ENCODE measurements at places on chromosomes 6 and 20.

- no peak for DNase-seq
These were observed 19.1 kb downstream of the SYNJ2 start for GRCh38 chr6:158000530-158001307.

DNA sequence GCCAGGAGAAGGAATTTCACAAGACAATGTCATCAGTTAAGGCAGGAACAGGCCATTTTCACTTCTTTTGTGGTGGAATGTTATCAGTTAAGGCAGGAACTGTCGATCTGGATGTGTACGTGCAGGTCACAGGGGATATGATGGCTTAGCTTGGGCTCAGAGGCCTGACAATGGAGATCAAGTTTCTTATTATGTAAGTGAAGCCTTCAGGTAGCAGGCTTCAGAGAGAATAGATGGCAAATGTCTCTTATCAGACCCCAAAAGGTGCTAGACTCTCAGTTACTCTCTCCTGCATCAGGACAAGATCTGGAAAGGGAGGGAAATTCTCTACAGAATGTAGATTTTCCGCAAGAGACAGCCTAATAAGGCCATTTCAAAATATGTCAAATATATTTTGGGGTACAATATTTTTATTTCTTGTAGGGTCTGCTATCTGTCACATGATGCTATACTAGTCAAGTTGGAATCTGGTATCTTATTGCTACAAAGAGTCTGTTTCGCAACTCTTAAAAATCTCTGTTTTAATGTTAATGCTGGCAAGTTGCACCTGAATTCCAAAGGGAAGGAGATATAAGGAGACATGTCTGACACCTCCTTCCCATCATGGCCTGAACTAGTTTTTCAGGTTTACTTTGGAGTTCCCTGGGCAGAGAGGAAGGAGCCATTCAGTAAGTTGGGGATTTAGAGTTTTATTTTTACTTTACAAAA lies 48.8 kb downstream of the TRDN start:
- DNase-seq: no peak

GRCh38 chr6:43082806-43083655 lies 6.9 kb downstream of the PTK7 start:
- DNase-seq: no peak

GRCh38 chr6:160952633-160953281 lies 38.8 kb upstream of the MAP3K4 start:
- no peak for DNase-seq

GRCh38 chr6:169898788-169899480 lies 147.5 kb downstream of the ERMARD start:
- DNase-seq: no peak

DNA sequence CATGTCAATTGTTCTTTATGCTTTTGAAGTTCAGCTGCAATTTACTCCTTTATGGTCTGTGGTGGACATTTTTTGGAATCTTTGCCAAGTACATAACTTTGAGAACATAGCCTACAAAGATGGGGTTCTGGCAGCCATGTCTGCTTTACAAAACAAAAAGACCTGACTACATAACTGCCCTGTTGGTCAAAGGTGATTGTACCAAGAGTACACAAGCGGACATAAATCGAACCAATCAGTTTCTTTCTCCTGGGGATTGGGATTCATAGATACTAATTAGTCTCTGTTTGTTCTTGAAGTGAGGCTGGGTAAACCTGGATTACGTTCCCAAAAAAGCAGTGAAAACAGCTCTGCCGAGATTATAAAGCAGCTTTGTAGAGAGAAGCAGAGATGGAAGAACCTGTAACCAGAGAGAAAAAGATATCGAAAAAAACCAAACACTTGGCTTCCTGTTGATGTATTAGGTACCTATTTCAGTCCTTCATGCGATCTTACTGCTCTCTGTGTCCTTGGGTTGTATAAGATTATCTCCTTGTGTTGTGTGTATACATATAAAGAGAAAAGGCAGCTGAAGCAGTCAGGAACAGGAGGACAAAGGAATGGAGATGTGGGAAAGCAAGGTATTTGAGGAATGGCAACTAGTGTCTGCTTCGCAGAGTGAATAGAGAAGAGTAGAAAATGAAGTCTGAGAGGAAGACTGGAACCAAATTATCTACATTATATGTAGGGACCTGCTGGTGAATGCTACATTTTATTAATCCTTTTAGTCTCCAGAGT lies 2.7 kb upstream of the ZFAND3 start:
- DNase-seq: no peak

GRCh38 chr6:33683051-33683571 lies 28.4 kb downstream of the UQCC2 start:
- DNase-seq: no peak

- DNase-seq: no peak
These were observed 17.7 kb downstream of the UTRN start for GRCh38 chr6:144302701-144303372.

Data from SJSA1 (cell line).